CD4-positive, alpha-beta T cell (primary cell): ENCODE measurements at places on chromosomes 2 and 18. TPM values are rescaled to one million over a fixed set of nuclear protein-coding genes. Genes with fewer than 3 reads are reported as not detected.
A peak's percentile ranks its signal among the peaks of the same experiment; 100 is the strongest.

- H3K36me3 ChIP-seq: no peaks in the 10 kb centered on the region
- H3K4me1 ChIP-seq: no peaks in the 10 kb centered on the region
- no peak overlapping the region for H3K4me3 ChIP-seq
- DNase-seq: no peak
Observed at GRCh38 chr2:218811382-218811781, 20.2 kb downstream of the PRKAG3 start.

GRCh38 chr2:165795011-165795410 is 964 bp upstream of the GALNT3 start:
- H3K27ac ChIP-seq: peak overlapping the region; percentile 18
- H3K36me3 ChIP-seq: no peaks in the 10 kb centered on the region
- peaks cover 19% of the 10 kb centered on the region for H3K4me1 ChIP-seq

The SERPINB10 gene
- not detected for total RNA-seq

The CAPN13 gene
- total RNA-seq: not detected

DNA sequence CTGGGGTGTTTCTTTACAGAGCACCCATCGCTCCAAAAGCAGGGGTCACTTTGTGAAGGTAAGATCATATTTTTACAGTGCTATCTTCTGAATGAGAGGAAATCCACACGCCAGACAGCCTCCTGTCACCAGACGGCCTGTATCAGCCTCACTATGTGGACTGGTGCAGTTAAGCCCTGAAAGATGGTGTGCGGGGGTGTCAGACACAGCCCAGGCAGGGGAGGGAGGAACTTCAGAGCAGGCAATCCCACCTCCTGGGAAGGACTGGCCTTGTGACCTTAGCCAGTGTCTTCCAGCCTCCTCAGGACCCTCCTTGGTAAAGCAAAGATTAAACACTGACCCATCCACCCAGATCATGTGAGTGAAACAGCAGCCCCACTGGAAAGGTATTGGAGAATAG is 249.4 kb upstream of the CTAGE1 start:
- no peak overlapping the region for H3K27ac ChIP-seq
- H3K4me1 ChIP-seq: no peaks in the 10 kb centered on the region
- no peaks in the 10 kb centered on the region for H3K36me3 ChIP-seq
